ENCODE measurements at places on chromosomes 11 and 22.

- no peak for DNase-seq
These were observed 18.5 kb downstream of the GLB1L3 start for GRCh38 chr11:134294664-134295063.

GRCh38 chr11:98600103-98600502 lies 420.6 kb upstream of the CNTN5 start:
- no peak for DNase-seq

- DNase-seq = no peak
These were observed 1.2 kb downstream of the RAB6A start for GRCh38 chr11:73759610-73760134.

GRCh38 chr11:33065445-33066178 lies 26.2 kb downstream of the TCP11L1 start:
- DNase-seq = no peak

DNA sequence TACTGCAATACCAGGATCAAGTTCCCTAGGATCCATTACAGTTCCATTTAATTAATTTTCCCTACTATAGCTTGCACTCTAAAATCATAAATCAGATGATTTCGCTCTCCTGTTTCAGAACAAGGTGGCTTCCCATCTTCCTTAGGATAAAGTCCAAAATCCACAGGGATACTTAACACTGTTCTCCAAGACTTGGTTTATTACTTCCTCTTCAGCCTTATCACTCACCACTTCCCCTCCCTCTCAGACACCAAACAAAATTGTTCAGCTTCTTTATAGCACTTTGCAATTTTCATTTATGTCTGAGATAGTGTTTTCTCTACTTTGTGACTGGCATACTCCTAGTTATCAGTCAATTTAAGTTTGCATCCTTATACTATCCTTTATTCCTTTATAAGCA lies 124.6 kb downstream of the GRIA4 start:
- DNase-seq = no peak

- no peak for DNase-seq
These were observed 28.7 kb downstream of the MS4A2 start for GRCh38 chr11:60116996-60117790.

GRCh38 chr11:2575591-2576051 lies 124.2 kb downstream of the KCNQ1OT1 start:
- no peak for DNase-seq

GRCh38 chr22:42990131-42990838 lies 24.7 kb downstream of the PACSIN2 start:
- no peak for DNase-seq

- no peak for DNase-seq
These were observed 23.3 kb upstream of the MMP7 start for GRCh38 chr11:102553835-102554282.

DNA sequence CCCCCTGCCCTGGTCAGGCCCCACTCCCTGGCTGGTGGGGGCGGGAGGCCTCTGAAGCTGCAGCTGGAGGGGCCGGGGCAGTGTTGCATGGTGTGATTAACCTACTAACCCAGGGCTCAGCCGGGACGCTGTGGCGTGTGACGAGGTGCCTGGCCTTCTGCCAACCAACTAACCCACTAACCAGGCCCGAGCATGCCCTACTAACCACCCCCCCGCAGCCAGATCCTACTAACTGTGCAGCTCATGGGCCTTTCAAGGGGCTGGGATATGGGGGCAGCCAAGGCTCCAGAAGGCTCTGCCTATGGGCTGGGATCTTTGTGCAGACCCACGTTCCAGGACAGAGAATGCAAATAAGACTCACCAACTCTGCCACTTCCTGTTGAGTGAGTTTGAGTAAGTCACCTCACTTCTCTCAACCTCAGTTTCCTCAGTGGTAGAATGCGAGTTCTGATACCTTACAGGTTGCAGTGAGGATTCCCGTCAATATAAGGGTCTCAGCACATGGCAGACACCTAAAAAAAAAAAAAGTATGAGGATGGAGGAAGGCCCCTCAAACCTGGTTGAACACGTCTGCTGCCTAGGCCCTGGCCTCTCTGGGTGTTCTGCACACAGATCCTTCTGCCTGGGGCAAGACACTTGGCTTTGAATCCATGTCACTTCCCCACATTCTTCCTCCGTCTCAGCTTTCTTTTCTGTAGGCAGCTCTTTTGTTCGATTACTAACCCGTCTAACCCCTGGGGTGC lies 14.1 kb downstream of the MIAT start:
- no peak for DNase-seq

GRCh38 chr11:128250482-128250881 lies 336.9 kb downstream of the ETS1 start:
- no peak for DNase-seq

- DNase-seq = no peak
These were observed 275.0 kb downstream of the FAM76B start for GRCh38 chr11:95514416-95515110.

- no peak for DNase-seq
These were observed 2.3 kb upstream of the WEE1 start for GRCh38 chr11:9571071-9571762.

- no peak for DNase-seq
These were observed 19.4 kb upstream of the CCDC179 start for GRCh38 chr11:22879630-22880029.

- DNase-seq = no peak
These were observed 32.2 kb upstream of the ISX start for GRCh38 chr22:35033635-35034296.

GRCh38 chr11:61349189-61349751 lies 12.4 kb downstream of the CYB561A3 start:
- no peak for DNase-seq

DNA sequence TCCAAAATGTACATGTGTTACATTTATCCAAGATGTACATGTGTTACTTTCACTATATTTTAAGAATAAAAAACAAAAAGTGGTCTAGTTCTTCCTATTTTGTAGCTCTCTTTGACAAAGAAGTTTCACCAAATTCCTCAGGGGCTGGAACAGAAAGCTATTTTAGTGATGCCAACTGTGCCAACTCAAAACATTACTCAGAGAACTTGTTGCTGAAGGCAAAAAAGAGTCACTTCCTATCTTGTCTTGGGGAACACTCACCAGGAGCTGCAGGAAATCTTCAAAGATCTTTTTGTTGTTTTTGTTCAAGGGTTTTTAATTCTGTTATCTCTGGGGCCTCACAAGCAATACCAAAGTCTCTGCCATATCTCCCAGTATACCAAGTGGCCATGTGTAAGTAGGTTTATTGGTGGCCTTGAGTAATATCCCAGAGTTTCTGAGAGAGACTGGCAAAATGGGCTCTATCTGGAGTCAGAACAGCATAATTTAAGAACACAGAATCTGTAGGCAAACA lies 13.6 kb upstream of the EED start:
- DNase-seq = no peak

- DNase-seq = no peak
These were observed 73.7 kb downstream of the SCN3B start for GRCh38 chr11:123580557-123581275.

DNA sequence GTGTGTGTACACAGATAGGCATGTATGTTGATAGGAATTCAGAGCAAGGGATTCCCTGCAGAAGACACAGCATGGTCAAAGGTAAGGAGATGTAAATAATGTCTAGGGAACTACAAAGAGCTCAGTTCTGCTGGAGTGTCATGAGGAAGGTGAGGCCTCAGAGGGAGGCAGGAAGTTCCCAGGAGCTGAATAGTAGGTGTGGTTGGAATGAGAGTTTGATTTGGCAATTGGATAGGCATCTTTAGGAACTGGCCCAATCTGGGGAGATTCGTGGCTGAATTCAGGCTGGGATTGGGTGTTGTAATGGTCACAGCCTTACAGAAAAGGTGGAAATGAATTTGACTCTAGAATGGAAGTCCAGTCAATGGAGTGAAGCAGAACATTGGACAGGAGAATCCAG lies 123.6 kb upstream of the TIMP3 start:
- no peak for DNase-seq

DNA sequence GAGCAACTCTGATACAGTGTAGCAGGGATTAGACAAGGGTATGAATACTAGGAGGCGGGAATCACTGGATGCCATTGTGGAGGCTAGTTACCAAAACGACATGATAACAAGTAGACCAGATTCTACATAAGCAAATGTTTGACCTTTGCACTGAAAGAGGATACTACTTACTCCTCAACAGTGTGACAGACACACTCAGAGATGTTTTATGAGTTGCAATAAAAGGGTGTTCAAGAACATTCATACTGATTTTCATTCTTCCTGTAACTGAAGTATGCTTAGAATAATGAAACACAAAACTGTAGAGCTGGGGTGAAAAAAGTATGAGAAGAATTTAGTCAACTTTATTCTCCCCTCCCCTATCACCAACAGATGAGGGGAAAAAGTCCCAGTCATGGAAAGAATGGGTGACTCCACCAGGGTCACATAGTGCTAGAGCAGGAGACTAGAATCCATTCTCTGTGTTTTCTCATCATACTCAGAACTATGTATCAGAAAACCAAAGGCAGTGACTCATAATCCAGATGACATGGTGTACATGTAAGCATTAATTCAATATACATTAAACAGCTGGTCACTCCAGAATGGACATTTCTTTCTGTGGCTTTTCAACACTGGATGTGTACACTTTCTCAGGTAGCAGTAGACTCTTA lies 32.8 kb downstream of the ARHGAP20 start:
- DNase-seq = no peak

DNA sequence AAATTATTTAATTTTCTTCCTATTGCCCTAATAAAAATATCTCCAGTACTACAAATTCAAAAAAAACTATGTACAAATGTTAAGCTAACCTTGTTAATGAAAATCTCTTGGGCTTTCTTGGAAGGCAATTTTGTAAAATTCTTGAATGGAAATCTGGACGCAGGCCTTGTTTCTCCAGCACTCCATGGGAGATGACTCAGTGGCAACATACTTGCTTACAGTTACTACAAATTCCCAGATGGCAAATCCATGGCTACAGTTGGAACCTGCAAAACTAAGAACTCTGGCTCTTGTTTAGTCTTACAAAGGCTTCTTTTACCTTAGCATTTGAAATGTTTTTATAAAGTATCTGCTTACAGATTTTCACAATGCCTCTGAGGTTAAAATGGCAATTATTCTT lies 725.2 kb downstream of the DLG2 start:
- DNase-seq = no peak

DNA sequence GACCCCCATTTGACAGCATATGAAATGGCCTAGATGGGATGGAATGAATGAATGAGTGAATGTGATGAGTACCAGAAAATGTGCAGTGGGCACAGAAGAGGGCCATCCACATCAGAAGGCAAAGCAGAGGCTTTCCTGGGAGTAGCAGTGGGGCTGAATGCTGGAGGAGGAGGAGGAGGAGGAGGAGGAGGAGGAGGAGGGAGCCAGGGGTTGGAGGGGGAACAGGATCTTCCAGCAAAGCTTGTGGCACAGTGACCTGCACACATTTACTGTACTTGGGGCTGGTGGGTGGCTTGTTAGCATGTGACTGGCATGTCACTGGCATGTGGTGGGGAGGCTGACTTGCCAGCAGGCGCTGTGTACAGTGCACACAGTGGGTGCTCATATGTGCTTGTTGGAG lies 9.5 kb downstream of the SEPTIN3 start:
- no peak for DNase-seq

GRCh38 chr11:35153280-35153679 lies 14.3 kb downstream of the CD44 start:
- DNase-seq = no peak

- DNase-seq = no peak
These were observed 2.8 kb upstream of the ANO9 start for GRCh38 chr11:444396-445144.

GRCh38 chr11:69024509-69024908 lies 11.5 kb upstream of the MRGPRF start:
- no peak for DNase-seq

GRCh38 chr11:638631-639331 lies 1.7 kb downstream of the DRD4 start:
- no peak for DNase-seq

- DNase-seq = no peak
These were observed 28.0 kb upstream of the RRAS2 start for GRCh38 chr11:14386895-14387480.

DNA sequence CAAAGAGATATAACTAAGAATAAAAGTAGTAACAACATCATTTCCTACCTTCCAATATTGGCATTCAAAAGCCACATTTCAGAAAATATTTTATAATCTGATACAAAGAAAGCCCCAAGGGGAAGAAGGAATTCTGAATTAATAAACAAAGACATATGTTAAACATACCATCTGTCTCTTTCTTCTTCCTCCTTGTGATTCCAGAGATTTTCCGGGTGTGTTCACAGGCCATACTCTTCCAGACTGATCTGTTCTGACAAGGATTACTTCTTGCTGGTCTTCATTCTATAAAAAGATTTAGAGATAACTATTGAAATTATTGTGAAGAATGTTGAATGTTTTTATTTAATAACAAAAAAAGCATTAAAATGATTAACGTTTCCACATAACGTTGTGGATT lies 65.0 kb downstream of the CWF19L2 start:
- DNase-seq = no peak

DNA sequence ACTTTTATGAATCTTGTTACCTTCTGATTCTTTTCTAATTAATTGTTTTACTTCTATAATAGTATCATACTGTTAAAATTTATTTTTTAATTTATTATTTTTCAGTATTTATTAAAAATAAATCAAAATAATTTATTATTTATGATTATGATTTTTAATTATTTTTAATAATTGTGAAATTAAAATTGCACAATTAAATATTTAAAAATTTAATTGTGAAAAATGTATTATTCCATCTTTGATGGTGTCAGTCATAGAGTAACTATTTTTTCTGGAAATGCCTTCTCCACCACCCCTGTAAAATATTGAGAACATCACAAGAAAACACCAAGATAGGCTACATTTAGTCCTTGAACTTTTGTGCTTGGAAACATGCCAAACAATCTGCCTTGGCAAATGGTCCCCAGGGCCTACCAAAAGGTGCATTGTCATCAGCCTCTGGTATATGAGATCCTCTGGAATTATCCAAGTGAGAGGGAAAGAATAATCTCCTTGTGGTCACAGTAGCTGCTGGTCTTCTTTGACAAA lies at the start of gene OR8H2:
TSS of gene OR8H2 (plus strand) at position 478 of the 528 bp plus-strand sequence. CDS start 1,356 bp downstream, outside the sequence.
- no peak for DNase-seq

DNA sequence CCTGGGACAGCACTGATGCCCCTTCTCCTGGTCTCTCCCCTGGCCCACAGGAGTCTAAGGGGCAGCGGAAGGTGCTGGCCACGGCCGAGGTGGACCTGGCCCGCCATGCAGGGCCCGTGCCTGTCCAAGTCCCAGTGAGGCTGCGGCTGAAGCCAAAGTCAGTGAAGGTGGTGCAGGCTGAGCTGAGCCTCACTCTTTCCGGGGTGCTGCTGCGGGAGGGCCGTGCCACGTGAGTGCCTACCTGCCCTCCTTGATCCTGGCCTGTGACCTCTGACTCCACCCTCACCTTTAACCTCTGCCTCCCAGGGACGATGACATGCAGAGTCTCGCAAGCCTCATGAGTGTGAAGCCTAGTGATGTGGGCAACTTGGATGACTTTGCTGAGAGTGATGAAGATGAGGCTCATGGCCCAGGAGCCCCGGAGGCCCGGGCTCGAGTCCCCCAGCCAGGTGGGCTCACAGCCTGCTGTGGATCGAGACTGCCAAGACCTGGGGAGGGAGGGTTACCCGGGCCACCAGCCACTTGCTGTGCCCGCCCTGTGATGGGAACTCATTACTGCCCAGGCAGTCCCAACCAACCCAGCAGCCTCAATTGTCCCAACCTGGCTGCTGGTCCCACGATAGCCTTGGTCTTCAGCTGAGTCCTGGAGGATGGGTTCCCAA lies 4.3 kb downstream of the EHBP1L1 start:
- DNase-seq = no peak

Data from cortex of kidney (tissue), 1 donor.